ENCODE measurements at places on chromosomes 16 and 17.

DNA sequence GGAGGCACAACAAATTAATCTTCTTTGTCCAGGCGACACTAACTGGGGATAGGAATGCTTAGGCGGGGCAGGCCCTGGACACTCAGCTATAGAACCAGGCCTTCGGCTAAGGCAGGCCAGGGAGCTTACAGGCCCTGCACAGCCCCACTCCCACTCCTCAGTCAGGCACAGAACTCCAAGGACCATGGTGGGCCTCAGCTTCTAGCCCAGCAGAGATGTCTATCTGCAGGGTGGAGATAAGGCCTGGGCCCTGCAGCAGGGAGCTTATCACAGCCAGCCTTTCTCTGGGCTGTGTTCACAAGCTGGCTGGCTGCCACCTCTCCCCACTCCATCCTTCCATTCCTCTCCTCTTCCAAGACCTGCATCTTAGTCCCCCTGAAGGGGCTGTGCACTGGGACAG is 68.1 kb downstream of the TMEM132E start:
- no peak for DNase-seq

DNA sequence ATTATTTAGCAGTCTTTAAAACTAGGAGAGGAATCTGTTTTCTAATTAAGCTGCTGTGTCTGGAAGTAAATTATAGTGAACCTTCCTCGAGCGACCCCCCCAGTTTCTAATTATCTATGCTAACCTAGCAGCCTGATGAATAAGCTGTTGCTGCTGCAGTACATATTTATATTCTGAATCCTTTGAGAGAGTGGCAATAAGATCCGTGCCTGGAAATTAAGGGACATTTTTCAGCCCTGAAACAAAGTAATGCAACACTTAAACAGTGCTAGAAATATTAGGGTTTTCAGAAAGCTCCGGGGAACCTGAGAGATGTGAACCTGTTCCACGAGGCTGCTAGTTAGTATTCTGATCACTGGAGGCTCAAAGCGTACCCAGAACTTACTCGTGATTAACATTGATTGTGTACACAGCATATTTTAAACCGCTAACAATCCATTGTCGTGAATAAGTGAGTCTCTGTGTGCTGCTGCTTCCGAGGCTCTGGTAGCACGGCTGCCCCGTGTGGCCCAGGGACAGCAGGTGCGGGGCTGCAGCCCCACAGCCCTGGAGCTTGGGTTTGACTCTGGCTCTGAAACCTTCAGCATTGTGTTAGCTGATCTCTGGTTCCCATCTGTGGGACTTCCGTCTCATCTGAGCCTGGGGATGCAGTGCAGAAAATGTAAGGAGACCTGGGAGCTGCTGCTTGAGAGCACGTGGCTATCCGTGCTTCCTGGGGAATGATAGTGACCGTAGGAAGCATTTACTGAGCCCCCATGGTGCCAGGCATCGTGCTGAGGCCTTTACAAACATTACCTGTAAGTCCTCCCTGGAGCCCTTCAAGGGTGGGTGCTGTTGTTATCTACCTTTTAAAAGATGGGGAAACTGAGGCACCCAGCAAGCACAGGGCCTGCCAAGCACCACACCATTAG is 190.9 kb upstream of the CHMP6 start:
- DNase-seq: no peak

DNA sequence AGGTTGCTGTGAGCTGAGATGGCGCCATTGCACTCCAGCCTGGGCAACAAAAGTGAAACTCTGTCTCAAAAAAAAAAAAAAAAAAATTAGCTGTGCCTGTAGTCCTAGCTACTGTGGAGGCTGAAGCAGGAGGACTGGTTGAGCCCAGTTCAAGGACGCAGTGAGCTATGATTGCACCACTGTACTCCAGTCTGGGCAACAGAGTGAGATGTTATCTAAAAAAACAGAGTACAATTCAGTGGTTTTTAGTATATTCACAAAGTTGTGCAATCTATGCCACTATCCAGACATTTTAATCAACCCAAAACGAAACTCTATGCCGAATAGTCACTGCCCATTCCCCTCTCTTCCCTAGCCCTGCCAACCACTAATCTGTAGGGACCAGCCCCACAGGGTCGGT is 25.1 kb downstream of the C16orf54 start:
- DNase-seq: no peak

- no peak for DNase-seq
Observed at GRCh38 chr17:21417921-21418320, 41.8 kb downstream of the KCNJ12 start.

GRCh38 chr16:6857575-6857974 is 475.1 kb upstream of the RBFOX1 start:
- no peak for DNase-seq

DNA sequence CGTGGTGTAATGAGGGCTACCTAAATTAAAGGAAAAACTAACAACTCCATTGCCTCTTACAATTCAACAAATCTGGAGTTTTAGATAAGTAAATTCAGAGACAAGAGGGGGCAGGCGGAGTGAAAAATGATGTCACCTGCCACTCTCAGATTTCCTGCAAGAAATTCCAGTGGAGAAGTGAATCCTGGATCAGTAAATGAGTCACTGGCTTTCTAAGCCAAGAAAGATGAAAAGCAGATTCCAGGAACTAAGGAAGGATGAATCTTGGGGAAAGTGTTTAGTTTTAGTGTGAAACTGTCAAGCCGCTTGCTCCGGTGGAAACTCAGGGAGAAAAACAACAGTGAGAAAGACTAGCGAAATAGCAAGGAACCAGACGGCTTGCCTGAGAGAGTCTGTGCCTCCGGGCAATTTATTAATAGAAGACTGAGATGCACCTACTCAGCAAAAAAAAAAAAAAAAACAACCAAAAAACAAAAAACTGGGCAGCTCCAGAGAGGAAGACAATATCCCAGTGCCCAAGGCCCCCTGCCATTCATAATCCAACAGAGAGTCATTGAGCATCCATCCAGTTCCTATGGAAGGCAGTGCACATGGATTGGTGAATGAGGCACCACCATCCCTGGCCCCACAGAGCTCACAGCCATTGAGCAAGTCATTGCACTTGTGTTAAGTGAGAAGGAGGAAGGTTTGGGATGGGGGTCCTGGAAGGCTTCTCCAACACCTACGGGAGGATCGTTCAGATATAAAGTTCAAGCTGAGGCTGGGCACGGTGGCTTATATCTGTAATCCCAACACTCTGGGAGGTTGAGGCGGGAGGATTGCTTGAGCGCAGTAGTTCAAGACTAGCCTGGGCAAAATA is 12.1 kb upstream of the RIPOR1 start:
- no peak for DNase-seq

DNA sequence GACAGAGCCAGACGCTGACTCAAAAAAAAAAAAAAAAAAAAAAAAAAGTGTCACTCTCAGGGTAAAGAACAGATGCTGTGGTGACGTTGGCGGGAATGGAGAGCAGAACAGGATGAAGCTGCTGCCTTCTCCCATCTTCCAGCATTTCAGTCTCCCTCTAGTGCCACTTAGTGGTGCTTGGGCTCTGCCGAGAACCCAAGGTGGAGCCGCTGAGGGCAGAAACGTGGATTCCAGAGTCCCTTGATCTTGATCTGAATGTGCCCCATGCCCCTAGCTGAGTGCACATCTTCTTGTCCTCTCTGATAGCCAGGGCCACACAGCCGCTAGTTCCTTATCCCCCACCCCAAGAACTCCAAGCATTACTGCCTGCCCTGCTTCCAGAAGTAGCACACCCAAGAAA is 43.2 kb upstream of the FA2H start:
- DNase-seq: no peak

GRCh38 chr17:41392278-41392677 is 5.1 kb downstream of the KRT31 start:
- no peak for DNase-seq

DNA sequence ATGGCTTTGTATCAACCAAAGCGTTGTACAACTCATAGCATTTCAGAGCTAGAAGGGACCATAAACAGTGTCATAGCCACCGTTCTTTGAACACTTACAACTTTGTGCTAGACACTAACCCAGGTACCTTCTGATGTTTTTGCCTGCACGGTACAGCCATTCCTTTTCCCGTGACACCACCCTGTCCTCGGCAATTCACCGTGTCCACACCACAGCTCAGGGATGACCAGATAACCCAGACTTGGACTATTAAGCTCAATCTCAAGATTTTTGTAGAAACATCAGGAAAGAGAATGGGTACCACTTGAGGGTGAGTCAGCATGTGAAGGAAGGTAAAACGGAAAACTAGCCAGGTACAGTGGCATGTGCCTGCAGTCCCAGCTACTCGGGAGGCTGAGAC is 9.8 kb upstream of the CBFB start:
- DNase-seq: no peak

- no peak for DNase-seq
Observed at GRCh38 chr17:31499771-31500554, 108.5 kb downstream of the RAB11FIP4 start.

- no peak for DNase-seq
Observed at GRCh38 chr16:23564575-23565363, 7.2 kb downstream of the UBFD1 start.

GRCh38 chr16:27073733-27074132 is 7.0 kb downstream of the C16orf82 start:
- DNase-seq: no peak
